ENCODE measurements at places on chromosomes 7 and 10.
A peak's percentile ranks its signal among the peaks of the same experiment; 100 is the strongest.

DNA sequence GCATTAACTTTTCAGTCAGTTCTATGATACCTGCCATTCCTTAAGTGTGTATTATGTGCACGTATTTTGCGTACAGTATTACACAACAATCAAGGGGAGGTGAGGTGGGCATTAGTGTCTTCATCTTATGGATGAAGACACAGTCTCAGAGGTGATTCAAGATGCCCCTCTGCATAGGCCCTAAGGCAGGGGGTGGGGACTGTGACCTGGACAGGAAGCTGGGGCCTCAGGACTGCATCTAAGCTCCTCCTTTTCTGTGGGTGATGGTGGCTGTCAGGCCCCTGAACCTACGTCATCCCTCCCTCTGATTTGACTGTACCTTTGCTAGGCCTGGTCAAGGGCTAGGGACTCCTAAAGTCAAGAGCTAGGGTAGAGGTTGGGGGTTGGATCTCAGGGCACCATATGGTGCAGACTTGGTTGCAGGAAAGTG is 38.9 kb downstream of the HK1 start:
- DNase-seq = no peak

DNA sequence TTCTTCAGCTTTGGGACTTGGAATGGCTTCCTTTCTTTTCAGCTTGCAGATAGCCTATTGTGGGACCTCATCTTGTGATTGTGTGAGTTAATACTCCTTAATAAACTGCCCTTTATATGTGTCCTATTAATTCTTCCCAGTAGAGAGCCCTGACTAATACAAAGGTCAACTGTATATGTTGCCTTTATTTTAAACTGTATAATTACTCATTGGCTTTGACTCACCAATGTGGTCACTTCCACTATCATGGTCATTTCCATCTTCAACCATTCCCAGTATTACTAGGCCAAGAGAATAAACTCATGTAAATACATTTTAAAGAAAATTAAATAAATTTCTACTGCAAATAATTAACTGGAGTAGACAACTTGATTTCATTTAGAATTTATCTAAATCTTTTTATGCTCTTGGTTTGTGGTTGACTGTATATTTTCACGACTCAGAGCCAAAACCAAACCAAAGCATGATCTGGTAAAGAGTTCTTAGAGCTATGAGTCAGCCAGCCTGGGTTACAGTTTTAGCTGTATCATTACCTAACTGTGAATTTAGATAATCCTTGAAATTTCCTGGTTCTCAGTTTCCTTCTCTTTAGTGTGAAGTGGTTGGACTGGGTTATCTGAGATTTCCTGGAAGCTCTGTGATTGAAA is 188.4 kb downstream of the PPP1R3A start:
- DNase-seq = no peak

GRCh38 chr7:135993950-135994349 is 16.8 kb upstream of the MTPN start:
- DNase-seq = no peak

DNA sequence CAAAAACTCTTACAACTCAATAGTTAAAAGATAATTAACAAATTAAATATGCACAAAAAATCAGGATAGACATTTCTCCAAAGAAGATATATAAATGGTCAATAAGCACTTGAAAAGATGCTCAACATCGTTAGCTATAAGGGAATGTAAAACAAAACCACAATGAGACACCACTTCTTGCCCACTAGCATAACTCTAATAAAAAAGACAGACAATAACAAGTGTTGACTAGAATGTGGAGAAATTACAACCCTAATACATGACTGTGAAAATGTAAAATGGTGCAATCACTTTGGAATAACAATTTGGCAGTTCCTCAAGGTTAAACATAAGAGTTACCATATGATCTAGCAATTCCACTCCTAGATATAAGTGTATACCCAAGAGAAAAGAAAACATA is 74.3 kb upstream of the PCGF5 start:
- no peak for DNase-seq

DNA sequence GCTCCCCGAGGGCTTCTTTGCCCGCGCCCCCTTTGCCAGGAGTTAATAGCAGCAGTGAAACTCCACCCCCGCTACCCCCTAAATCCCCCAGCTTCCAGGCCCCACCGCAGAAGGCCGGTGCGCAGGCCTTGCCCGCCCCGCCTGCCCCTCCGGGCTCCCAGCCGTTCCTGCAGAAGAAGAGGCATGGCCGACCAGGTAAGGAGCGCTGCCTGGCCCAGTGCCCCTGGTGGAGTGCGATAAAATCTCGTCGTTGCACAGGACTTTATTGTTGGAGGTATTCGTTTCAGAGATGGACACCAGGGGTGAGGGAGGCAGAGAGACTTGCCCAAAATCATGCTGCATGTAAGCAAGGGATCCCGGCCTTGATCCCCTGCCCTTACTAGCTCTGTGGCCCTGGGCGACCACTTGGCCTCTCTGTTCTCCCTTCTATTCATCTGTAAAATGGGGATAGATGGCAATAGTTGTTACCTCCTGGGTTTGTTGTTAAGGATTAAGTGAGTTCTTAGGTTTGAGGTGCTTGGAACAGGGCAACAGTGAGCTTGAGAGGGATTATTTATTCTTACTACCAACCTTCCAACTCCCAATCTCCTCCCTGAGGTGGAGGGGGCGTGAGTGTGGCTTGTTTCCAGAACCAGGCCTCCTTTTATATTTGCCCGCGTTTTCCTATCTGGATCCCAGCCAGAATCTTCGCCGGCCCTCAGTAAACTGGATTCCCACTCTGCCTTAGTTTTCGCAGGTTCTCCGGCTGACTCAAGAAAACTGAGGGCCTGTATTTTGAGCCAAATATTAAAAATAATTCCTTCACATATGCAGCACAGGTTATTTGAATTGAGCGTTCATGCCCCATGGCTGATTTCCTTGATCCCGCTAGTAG is 78.3 kb downstream of the WIPF3 start:
- no peak for DNase-seq

DNA sequence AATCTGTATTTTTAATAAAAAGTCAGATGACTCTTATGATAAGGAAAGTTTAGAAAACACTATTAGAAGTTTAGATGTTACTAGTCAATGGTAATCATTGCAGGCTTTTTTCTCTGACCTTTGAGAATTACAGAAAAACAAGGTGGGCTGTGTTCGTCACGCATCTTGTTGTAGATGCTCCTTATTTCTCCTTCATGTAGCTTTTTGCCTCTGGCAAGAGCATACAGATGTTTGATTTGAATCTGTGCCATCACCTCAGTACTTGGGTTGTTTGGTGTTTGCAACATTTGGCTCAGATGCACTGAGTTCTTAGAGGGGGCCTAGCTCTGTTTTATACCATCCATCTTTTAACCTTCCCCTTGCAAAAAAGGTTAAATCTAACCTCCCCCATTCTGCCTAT is 11.5 kb downstream of the TAS2R16 start:
- DNase-seq = no peak

DNA sequence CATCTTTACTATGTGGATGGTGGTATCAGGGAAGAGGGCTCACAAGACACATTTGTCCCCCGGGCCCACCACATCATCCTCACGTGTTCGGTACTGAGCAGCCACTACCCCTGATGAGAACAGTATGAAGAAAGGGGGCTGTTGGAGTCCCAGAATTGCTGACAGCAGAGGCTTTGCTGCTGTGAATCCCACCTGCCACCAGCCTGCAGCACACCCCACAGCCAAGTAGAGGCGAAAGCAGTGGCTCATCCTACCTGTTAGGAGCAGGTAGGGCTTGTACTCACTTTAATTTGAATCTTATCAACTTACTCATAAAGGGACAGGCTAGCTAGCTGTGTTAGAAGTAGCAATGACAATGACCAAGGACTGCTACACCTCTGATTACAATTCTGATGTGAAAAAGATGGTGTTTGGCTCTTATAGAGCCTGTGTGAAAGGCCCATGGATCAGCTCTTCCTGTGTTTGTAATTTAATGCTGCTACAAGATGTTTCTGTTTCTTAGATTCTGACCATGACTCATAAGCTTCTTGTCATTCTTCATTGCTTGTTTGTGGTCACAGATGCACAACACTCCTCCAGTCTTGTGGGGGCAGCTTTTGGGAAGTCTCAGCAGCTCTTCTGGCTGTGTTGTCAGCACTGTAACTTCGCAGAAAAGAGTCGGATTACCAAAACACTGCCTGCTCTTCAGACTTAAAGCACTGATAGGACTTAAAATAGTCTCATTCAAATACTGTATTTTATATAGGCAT is 9.1 kb upstream of the CSGALNACT2 start:
- no peak for DNase-seq

- DNase-seq = no peak
Observed at GRCh38 chr7:16422103-16422435, 731 bp upstream of the CRPPA start.

GRCh38 chr10:17793823-17794644 is 15.1 kb upstream of the MRC1 start:
- no peak for DNase-seq

DNA sequence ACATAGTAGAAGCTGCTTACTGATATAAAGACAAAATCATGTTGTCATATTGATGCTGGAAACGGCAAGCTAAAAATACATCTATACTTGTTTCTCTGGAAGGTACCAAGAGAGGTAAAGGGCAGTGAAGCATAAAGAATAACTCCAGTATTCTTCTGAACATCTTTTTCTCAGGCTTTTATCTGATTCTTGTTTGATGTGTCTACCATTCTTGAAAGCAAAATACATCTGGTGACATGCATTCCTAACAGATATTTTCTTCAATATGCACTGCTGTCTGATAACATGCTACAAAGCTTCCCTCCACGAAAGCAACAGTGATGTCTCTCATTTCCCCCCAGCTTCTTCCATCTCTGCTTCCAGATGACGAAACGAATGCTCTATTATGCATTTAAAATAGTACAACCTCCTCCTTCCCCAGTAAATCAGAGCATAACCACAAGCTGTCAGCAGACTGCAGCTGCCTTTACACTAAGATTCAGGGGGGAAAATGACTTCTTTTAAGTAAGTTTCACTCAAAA is 100.8 kb downstream of the ARHGAP21 start:
- no peak for DNase-seq

DNA sequence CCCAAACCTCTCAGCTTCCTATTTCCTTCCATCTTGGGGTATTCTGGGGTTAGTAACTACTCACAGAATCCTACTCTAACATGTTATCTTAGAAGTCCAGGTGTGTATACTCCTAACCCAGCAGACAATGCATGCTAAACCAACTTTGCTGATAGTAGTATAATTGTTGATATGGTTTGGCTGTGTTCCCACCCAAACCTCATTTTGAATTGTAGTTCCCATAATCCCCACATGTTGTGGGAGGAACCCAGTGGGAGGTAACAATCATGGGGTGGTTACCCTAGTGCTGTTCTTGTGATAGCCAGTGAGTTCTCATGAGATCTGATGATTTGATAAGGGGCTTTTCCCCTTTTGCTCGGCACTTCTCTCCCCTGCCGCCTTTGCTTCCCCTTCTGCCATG is 135.1 kb downstream of the CHRM2 start:
- DNase-seq = no peak

- no peak for DNase-seq
Observed at GRCh38 chr10:124106241-124106879, 13.0 kb upstream of the CHST15 start.

GRCh38 chr7:17497136-17497535 is 198.7 kb downstream of the AHR start:
- no peak for DNase-seq

DNA sequence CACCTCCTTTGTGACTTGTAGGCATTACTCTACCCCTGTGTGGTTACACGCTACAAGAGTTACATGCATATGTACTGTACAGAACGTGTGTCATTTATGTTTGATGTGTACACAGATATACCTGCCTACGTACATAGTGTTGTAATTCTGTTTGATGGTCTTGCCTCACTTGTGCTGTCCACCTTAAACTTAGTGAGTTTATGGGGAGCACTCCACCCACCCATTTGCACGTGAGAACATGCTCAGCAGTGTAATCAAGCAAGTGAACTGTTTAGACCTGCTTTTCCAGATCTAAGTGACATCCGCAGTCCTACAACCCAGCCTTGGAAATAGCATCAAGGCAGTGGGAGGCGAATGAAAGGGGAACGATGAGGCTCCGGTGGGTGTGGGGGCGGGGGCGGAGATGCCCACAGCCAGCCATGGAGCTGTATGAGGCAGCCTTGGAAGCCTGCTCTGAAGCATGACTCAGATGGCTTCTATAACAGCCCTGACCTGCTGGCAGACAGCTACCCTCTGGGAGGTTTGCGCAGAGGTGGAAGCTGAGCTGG is 52.1 kb downstream of the SUFU start:
- DNase-seq = no peak

- DNase-seq = no peak
Observed at GRCh38 chr7:154519229-154519628, 467.0 kb downstream of the DPP6 start.

- peak; percentile 10 for DNase-seq
Observed at GRCh38 chr10:87860156-87860795, 3.1 kb downstream of the KLLN start.

DNA sequence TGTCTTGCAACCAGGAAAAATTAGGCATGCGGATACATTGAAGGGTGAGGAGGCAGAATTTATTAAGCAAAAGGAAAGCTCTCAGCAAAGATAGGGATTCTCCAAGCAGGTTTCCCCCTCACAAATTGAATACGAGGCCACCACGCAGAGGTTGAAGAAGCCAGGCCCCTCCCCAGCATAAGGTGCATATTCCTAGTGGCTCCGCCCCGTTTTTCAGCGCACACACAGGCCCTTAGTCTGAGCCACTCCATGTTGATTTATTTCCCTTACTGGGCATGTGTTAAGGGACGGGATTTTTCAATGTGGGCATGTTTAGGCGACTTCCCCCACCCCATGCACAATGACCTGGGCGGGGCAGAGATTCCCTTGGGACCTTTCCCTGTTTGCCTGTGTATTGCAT is 24.9 kb downstream of the PPP2R2D start:
- DNase-seq = no peak

- DNase-seq = no peak
Observed at GRCh38 chr7:158272091-158272490, 315.5 kb downstream of the PTPRN2 start.

DNA sequence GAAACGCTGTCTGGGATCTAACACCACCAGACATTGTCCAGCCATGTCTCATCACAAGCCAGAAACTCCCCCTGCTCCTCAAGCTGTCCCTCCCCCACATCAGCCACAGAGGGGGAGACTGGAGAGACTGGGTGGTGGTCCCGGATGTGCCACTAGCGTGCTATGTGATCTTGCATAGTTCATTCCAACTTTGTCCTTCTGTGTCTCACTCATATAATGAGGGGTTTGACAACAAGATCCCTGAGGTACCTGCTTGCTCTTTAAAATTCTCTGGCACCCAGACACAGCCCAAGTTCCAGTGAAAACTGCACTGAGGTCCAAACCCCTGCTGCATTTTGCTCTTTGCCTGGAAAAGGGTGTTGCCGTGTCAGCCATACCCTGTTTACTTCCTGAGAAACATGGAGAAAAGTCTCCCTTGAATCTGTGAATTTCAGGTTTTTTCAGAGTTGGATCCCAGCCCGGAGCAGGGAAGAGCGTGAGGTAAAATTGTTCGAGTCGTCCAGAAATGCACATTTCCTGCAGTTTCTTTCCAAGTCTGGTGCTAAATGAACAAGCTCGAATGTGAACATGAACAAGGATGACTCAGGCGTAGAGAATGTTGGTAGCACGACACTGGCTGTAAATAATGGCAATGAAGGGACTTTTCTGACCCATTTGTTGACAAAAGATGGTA is 156.6 kb downstream of the CCDC3 start:
- DNase-seq = no peak

- DNase-seq = no peak
Observed at GRCh38 chr7:46583656-46584055, 662.6 kb upstream of the IGFBP3 start.

GRCh38 chr7:2689343-2689847 is 1.4 kb downstream of the AMZ1 start:
- no peak for DNase-seq

GRCh38 chr10:97490592-97490991 is 7.6 kb downstream of the MMS19 start:
- no peak for DNase-seq
